ENCODE measurements at places on chromosomes 13 and 19. TPM values are rescaled to one million over a fixed set of nuclear protein-coding genes. Genes with fewer than 3 reads are reported as not detected.

The KLHL26 gene
- 3.3 TPM for total RNA-seq

The MEF2B gene
- 0.11 TPM for total RNA-seq

The HOMER3 gene
- total RNA-seq: 79.3 TPM

The IGFL2 gene
- not detected for total RNA-seq

The HIPK4 gene
- 0.08 TPM for total RNA-seq

The FOXA3 gene
- not detected for total RNA-seq

GRCh38 chr19:50204811-50205675 lies 1.6 kb downstream of the MYH14 start:
- no peak for DNase-seq
- H3K4me1 ChIP-seq: no peaks in the 10 kb centered on the region
- H3K27me3 ChIP-seq: peaks cover 33% of the 10 kb centered on the region
- no peak overlapping the region for H3K4me3 ChIP-seq
- H3K36me3 ChIP-seq: no peaks in the 10 kb centered on the region
- no peak overlapping the region for H3K27ac ChIP-seq

- H3K4me3 ChIP-seq: peak overlapping the region; percentile 74
- peaks cover 10% of the 10 kb centered on the region for H3K4me1 ChIP-seq
- no peak for DNase-seq
- H3K27me3 ChIP-seq: no peaks in the 10 kb centered on the region
Observed at GRCh38 chr19:1882786-1883692, 2.3 kb downstream of the ABHD17A start.

GRCh38 chr19:28502879-28503734 lies 709.8 kb downstream of the UQCRFS1 start:
- no peak overlapping the region for H3K4me3 ChIP-seq
- no peaks in the 10 kb centered on the region for H3K4me1 ChIP-seq
- no peaks in the 10 kb centered on the region for H3K36me3 ChIP-seq
- DNase-seq: no peak
- no peak overlapping the region for H3K27ac ChIP-seq

GRCh38 chr19:34193876-34194275 lies 21.6 kb downstream of the LSM14A start:
- DNase-seq: peak; percentile 55
- H3K27ac ChIP-seq: no peak overlapping the region
- H3K27me3 ChIP-seq: no peaks in the 10 kb centered on the region
- H3K4me1 ChIP-seq: peaks cover 13% of the 10 kb centered on the region
- peaks cover 53% of the 10 kb centered on the region for H3K36me3 ChIP-seq
- H3K4me3 ChIP-seq: no peak overlapping the region

DNA sequence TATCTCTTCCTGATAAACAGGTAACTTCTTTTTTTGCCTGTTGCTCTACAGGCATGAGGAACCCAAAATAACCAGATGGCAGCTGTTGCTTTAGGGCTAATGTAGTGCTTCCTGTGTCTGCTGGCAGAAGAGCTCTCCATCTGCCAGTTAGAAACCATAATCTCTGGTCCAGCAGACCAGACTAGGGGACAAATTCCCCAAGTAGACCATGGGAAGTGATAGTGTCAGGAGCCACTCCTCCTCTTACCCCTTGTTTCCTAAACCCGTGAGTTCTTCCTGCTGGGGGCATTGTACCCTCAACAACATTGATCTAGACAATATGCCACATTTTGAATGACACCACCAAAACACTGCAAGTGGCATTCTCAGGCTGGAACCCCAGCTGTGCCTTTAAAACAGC lies 135.9 kb downstream of the DLEU7 start:
- H3K36me3 ChIP-seq: no peaks in the 10 kb centered on the region
- H3K4me1 ChIP-seq: no peaks in the 10 kb centered on the region
- no peak overlapping the region for H3K4me3 ChIP-seq
- no peaks in the 10 kb centered on the region for H3K27me3 ChIP-seq
